ENCODE measurements at places on chromosomes 7 and 10.

- no peak for DNase-seq
Observed at GRCh38 chr7:64875658-64876406, 27.2 kb upstream of the ZNF273 start.

- DNase-seq, result no peak
Observed at GRCh38 chr7:25944777-25945515, 207.1 kb upstream of the NFE2L3 start.

DNA sequence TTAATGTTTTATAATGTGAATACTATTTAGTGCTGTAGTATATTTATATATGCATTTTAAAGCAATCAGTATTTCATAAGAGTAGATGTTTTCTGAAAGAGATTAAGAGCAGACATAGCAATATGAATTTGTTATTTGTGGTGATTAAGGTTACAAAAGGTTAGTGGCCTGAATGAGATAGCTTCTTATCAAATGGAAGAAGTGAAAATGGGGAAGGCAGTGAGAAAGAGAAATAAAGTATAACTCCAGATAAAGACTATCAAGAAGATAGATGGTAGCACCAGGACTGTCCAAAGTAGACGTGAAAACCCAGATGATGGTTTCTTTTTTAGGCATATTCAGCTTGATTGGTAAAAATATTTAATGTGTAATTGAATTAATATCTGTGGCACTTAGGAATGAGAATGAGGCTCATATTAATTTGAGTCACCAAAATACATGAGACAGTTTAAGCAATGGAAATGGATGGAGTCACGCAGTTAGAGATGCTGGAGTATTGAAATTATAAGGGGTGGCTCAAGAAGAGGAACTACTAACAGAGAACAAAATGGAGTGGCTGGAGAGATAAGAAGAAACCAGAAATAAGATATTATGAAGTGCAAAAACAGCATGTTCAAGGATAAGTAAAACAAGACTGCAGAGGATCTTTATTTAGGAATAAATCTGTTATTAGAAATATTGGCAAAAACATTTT, 288.0 kb upstream of the SEMA3C start:
- DNase-seq, result no peak

GRCh38 chr7:150842716-150843115, 9.6 kb upstream of the AOC1 start:
- no peak for DNase-seq

GRCh38 chr7:117715784-117716445, 157.3 kb downstream of the CTTNBP2 start:
- no peak for DNase-seq

GRCh38 chr7:134660961-134661376, 14.3 kb downstream of the BPGM start:
- DNase-seq, result no peak

DNA sequence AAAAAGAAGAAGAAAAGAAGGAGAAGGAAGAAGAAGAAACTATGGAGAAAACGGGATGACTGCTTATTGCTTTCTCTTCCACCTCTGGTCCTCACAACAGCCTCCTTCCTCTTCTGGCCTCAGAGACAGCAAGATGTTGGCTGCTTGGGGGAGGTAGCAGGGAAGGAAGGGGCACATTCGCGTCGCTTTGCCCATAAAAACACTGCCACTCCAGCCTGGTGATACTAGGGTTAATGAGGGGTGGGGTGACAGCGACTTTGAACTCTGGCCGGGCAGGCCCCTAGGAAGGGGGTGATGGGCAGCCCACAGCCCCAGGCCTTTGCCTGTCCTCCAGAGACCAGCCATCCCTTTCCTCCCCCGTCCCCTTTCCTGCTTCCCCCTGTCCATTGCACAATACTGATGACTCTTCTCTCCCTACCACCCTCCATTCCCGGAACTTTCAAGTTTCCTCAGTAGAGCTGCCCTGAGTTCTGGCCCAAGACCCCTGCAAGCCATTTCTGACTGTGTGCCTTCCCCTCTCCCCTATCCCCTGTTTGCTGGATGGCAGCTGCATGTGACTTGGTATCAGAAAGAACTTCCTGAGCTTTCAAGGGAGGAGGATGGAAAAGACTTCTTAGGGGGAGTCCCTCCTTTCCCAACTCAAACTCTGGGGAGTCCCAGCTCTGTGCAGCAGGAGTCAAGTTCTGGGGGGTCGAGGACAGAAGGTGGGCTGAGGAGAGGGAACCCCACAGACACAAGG, 2.2 kb upstream of the CUEDC2 start:
- no peak for DNase-seq

GRCh38 chr10:115829521-115830205, 443.3 kb downstream of the GFRA1 start:
- DNase-seq, result no peak

- no peak for DNase-seq
Observed at GRCh38 chr7:151843181-151843580, 33.7 kb downstream of the PRKAG2 start.

DNA sequence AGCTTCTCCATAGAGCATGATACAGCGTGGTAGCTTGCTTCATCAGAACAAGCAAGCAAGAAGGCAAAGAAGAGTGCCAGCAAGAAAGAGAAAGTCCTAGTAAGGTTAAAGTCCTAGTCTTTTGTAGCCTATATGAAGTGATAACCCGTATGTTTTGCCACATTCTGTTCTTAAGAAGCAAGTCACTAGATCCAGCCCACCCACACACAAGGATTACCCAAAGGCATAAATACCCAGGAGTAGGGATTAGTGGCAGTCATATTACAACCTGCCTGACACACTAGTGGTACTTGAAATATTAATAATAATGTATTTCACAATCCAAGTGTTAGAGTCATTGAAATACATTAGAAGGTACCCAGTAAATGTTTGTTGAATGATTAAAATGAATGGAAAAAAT, 285.5 kb downstream of the HPSE2 start:
- no peak for DNase-seq

DNA sequence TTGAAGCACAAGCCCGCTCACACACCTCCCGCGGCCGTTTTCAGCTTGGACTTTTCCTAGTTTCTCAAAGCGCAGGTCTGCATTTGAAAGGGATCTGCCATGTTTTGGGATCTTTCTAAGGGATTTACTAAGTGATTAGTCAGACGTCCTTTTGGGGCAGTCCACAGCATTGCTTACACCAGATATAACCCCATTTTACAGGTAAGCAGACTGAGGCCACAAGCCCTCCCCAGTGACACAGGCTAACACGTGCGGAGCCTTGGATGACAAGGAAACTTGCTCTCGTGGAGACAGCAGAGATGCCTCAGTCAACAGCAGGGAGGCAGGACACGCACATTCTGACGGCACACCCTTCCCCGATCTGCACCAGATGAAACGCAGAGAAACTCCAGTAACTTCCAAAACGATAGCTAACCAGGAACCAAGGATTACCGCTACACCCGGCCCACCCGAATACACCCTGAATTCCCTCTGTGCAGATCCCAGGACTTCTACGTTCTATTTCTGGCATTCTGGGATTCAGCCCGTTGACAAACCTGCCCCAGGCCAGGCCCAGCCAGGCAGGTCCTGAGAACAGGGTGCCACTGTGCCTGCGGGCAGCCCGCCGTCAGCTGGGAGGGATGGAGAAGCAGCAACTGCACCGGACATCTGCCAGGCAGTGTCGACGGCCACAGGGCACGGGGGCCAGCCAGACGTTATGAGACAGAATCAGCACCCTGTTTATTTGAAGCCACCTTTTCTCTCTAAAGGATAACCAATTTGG, 27.9 kb downstream of the FOXL3 start:
- no peak for DNase-seq

DNA sequence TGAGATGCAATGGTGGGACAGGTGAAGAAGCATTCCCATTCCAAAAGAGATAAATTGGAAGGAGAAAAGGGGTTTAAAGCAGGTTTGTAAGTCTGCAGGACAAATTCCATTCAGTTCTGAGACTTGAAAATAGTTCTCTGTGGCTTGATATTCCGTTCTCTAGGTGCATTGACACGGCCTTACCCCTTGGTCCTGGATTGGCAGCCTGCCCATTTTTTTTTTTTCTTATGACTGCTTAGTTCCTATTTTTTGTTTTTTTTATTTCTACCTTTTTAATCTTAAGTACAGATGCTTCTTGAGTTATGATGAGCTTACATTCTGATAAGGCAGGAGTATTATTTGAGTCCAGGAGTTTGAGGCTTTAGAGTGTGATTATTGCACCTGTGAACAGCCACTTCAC, 70.6 kb downstream of the MLLT10 start:
- DNase-seq, result no peak

- no peak for DNase-seq
Observed at GRCh38 chr10:77611221-77611620, 26.4 kb downstream of the KCNMA1 start.

DNA sequence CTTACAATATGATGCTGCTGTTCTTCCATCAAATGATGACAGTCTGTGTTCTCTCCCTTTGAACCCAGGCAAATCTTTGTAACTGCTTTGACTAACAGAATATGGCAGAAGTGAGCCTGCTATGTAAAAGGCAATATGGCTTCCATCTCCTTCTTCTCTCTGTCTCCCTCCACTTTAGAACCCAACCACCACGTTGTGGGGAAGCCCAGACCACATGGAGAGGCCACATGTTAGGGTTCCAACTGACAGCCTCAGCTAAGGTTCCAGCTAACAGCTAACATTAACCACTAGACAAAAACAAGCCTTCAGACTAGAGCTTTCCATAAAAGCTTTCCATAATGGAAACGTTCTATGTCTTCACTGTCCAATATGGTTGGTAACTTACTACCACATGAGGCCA, 107.7 kb downstream of the PRTFDC1 start:
- DNase-seq, result no peak

GRCh38 chr7:143048827-143049226, 3.3 kb upstream of the OR6V1 start:
- no peak for DNase-seq

DNA sequence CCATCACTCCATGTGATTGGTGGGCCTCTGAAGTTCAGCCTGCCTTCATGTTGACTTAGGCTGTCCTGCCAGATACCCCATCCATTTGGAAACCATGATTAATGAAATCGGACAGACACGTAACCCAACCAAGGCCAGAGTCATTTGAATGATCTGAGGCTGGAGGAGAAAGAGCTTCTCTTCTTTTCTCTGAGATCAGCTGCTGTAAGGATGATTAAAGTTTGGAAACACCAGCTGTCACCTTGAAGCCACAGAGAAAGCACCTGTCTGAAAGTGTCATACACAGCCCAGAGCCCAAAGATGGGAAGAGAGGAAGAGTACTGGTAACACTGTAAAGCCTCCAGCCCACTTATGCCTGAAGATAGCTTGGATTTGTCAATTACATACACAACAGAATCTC, 22.9 kb downstream of the NEBL start:
- no peak for DNase-seq

GRCh38 chr7:143289421-143289820, 1.3 kb downstream of the CASP2 start:
- DNase-seq, result no peak

DNA sequence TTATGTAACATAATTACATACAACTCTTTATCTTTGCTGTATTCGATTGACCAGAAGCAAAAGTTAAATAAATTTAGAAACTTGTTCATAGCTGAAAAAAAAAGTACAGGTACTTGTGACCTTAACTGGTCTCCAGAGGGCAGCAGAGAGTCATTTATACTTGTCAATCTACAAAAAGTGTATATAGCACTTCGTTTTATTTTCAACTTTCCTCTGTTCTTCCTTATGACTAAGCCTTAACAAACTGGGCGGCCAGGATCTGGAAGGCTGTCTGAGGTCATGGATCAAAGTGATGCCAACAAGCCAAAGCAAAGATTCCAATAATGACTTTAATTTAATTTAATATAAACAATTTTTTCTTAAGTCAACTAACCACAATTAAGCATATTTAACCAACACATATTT, 29.8 kb downstream of the C10orf67 start:
- no peak for DNase-seq

GRCh38 chr7:49596701-49597491, 176.5 kb upstream of the VWC2 start:
- DNase-seq, result no peak

- no peak for DNase-seq
Observed at GRCh38 chr7:24349339-24349738, 65.3 kb downstream of the NPY start.

DNA sequence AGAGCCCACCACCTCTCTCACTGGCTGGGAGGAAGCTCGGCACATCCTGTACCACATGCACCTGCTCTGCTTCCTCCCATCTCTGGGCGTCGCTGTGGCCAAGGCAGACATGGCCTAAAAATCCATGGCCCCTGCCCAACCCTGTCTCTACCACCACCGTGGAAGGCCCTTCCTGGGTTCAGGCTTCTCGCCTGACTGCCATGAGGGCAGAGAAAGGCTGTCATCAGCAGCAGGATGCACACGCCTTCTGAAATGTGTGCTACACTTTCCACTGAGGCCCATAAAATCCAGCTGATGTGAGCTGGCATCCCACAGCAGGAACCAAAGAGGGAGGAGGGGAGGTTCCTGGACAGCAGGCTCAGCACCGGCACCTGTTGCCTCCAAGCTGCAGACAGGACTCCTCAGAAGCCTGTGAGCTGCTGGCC, 93.4 kb downstream of the PTPRN2 start:
- no peak for DNase-seq

GRCh38 chr7:55075464-55076021, 56.7 kb downstream of the EGFR start:
- DNase-seq, result no peak

DNA sequence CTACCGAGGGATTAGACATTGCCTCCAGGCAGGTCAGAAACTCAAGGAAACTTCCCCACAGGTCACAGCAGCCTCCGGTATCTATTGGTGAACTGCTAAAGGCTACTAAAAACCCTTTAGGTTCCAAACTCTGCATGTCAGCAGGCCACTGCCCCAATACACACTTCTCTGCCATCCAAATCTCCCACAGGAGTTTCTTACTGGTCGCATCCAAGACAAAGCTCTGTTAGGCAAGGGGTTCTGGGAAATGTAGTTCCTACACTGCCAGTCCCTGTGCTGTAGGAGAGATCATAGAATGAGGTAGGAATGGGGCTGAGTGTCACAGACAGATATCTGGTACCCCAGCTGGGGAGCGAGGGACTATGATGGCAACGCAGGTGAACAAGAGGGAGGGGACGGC, 757.0 kb upstream of the C7orf33 start:
- DNase-seq, result no peak

DNA sequence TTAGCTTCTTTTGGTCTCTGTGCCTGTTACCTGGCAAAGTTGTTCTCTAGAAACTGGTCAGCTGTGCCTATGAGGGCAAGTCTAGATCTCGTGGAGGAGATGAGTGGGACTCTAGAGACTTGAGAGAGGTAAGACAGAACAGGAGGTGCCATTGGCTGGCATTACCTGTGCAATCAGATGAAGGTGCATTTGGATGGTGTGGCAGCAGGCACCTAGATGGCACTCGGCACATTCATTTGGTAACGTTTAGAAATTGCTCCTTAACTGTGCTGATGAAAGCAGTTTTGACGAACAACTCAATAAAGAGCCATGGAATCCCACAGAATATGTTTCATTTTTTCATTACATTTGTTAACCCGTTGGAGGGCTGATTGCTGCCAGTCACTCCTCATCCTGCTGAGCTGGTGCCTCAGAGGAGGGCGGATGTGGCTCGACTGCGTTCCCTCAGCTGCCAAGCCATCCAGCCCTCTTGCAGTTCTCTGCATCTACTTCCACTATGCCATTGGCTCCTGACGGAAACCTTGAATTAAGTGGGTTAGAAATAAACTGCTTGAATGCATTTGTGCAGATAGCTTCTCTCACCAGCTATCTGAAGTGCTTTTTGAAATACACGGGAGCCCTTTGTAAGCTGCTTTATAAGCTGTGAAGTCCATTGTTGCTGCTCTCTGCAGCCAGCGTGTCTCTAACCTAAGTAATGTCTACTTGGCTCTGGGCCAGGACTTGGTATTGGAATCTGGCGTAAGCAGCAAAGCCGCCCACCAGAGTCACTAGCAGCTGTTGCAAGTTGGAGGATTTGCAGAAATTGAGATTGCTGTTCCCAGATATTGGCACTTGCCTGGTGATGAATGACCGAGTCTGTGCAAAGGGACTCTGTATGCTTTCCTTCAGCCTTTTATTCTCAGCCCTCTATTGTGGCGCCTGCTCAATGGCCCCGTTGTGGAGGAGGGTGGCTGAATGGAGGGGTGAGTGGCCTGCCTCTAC, 87.4 kb downstream of the LRRC4 start:
- no peak for DNase-seq

All from stimulated activated CD8-positive, alpha-beta memory T cell treated with anti-CD3 and anti-CD28 coated beads, Interleukin-4, amount 100 ng/mL, for 24 hours (primary cell).